ENCODE measurements at places on chromosomes 7 and 10. TPM values are rescaled to one million over a fixed set of nuclear protein-coding genes. Genes with fewer than 3 reads are reported as not detected.
A peak's percentile ranks its signal among the peaks of the same experiment; 100 is the strongest.

Gene HOXA11
- not detected for total RNA-seq

Gene CRHR2
- total RNA-seq, result 0.22 TPM

- DNase-seq, result no peak
These were observed 150.5 kb upstream of the PPP2R2D start for GRCh38 chr10:131750171-131750895.

- DNase-seq, result peak; percentile 67
These were observed 41.4 kb downstream of the GNA12 start for GRCh38 chr7:2802504-2803341.

DNA sequence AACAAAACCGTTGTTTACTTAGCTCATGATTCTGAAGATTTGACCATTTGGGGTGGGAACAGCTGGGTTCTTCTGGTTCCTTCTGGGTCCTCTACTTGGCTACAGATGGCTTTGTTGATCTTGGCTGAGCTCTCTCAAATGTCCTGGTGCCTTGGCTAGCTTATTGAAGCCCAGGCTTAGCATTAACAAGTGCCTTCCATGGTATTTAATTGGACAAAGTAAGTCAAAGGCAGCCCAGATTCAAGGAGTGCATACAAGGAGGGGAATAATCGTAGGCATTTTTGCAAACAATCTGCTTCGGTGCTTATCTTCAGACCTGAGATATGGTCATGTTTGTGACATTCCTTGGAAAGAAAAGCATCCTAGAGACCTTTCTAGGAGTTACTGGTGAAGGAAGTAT, 81.4 kb downstream of the ADCYAP1R1 start:
- DNase-seq, result no peak

- DNase-seq, result no peak
These were observed 15.0 kb upstream of the MCM10 start for GRCh38 chr10:13146379-13146778.

- DNase-seq, result no peak
These were observed 19.6 kb upstream of the GOLGA7B start for GRCh38 chr10:97830064-97830463.

GRCh38 chr10:79244841-79245504, 102.3 kb upstream of the PPIF start:
- DNase-seq, result no peak

All from left ventricle myocardium superior (tissue), 1 donor.